ENCODE measurements at places on chromosomes 12 and 14. TPM values are rescaled to one million over a fixed set of nuclear protein-coding genes. Genes with fewer than 3 reads are reported as not detected.

GRCh38 chr14:22600027-22600426 lies 1.9 kb downstream of the ABHD4 start:
- no peak for DNase-seq

Gene KRT72
- total RNA-seq, result not detected

DNA sequence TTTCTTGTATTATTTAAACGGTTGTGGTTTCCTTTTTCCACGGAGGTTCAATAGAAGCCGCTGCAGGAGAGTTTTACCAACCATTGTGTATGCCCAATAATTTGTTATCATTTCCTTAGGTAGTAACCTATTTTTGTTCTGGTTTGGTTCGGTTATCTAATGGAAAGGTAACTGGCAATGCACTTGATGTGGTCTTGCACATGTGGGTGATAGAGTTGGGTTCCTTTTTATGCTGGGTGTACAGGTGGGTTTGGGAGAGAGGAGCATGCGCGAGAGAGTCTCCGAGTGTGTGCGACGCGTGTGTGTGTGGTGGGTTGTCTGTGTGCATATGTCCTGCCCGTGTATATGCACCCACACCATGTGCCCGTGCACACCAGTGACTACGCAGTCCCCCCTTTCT lies 102.7 kb upstream of the FKBP4 start:
- no peak for DNase-seq

GRCh38 chr14:78282437-78282836 lies 112.3 kb downstream of the NRXN3 start:
- DNase-seq, result no peak

GRCh38 chr14:69643430-69644200 lies 32.2 kb downstream of the SUSD6 start:
- no peak for DNase-seq

DNA sequence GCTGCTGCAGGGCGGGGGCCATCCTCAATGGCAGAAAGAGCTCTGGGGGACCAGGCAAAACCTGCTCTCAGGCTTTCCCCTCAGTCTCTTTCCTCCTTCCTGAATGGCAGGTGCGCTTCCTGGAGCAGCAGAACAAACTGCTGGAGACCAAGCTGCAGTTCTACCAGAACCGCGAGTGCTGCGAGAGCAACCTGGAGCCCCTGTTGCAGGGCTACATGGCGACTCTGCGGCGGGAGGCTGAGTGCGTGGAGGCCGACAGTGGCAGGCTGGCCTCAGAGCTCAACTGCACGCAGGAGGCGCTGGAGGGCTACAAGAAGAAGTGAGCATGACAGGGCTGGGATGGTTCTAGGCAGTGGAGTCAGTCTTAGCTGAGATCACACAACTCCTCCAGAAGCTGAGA lies 22.9 kb upstream of the KRT83 start:
- no peak for DNase-seq

DNA sequence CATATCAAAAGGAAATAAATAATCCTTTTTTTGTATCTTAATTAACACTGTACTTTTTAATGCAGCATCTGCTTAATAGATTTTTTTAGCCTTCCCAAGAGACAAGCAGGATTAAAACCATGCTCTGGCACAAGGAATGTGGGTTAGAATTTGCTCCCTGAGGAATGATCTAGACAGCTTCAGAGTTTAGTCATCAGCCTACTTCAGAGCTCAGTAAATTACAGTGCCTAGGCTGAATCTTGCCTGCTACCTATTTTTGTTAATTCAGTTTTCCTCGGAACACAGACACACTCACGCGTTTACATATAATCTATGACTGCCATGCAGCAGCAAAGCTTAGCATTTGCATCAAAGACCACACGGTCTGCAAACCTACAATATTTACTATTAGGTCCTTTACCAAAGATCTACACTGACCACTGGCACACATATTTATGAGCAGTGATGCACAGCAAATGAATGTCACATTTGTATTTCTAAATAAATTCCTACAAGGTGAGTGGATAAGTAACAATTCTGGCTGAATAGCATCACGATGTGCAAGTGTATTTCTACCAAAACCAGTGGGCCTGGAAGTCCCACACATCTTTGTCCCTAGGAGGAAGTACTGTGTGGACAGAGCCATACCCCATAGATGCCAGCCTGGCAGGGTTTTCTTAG lies 309.8 kb upstream of the TMEM132C start:
- DNase-seq, result no peak

DNA sequence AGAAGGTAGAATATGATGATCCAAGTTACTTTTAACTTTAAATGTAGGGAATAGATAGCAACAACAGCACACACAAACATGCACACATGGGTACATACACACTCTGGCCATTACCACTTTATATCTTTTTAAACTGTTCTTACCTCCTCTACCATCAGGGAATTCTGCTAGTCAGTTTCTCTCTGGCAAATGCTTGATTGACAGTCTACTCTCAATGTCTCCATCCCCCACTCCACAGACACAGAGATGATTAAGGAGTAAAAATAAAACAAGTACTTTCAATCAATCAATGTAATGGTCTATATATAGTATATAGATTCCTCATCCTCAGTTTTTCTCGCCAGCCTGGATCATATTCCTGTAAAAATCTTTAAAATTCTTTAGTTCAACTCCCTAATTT lies 16.1 kb upstream of the STRN3 start:
- no peak for DNase-seq

- DNase-seq, result no peak
These were observed 1.9 kb downstream of the DAAM1 start for GRCh38 chr14:59190372-59190771.

GRCh38 chr14:56811593-56812363 lies 1.5 kb upstream of the OTX2 start:
- DNase-seq, result no peak

- no peak for DNase-seq
These were observed 120.6 kb downstream of the DUSP6 start for GRCh38 chr12:89231686-89232085.

GRCh38 chr14:67265131-67265530 lies 23.9 kb downstream of the PALS1 start:
- DNase-seq, result no peak

DNA sequence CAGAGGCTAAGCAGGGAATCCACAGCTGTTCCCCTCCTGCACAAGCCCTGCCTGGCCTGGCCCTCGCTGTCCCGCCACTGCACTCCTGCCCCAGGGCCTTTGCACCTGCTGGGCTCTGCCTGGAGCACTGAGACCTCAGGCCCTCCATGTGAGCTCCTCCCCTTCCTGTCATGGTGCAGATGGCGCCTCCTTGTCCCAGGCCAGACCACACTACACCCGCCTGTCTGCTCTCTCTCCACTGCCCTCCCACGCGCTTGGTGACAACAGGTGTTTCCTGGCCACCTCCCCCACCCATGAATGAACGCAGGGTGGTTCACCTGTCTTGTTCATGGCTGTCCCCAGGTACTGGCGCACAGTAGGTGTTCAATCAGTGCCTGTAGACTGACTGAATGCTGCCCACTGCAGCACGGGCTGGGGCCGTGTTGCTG lies 82.9 kb downstream of the NCOR2 start:
- no peak for DNase-seq

- no peak for DNase-seq
These were observed 72.9 kb downstream of the CDK17 start for GRCh38 chr12:96327346-96327745.

DNA sequence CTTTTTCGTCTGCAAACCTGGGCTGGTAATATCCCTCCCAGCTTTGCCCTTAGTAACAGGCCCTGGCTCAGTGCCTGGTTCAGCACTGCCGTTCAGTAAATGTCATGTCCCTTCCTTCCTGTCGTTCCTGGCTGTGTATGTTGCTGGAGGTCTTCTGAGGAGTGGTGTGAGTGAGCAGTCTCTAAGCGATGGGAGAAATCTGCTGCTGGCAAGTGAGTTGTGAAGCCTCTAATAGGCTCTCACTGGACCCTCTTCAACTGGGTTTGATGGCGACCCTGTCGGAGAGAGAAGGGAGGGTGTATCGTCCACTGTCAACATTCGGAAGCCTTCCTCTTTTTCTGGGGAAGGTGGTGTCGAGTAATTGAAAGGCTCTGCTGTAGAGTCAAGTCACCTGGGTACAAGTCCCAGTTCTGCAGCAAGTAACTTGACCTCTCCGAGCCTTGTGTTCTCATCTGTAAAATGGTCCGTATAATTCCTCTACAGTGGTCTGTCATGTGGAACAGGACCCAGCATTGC lies 62.8 kb downstream of the HRK start:
- DNase-seq, result no peak

Gene UBC
- 847 TPM for total RNA-seq

Gene LRTM2
- total RNA-seq, result not detected

Gene KLRC1
- not detected for total RNA-seq

GRCh38 chr12:121899590-121899989 lies 11.0 kb downstream of the PSMD9 start:
- DNase-seq, result no peak

Gene RHEBL1
- total RNA-seq, result 3.2 TPM

- DNase-seq, result no peak
These were observed 38.7 kb downstream of the GLT8D2 start for GRCh38 chr12:104011253-104011652.

Gene KCNC2
- not detected for total RNA-seq

GRCh38 chr14:59154373-59154772 lies 34.1 kb upstream of the DAAM1 start:
- DNase-seq, result no peak

- DNase-seq, result no peak
These were observed 86.1 kb upstream of the FZD10 start for GRCh38 chr12:130076126-130076525.

DNA sequence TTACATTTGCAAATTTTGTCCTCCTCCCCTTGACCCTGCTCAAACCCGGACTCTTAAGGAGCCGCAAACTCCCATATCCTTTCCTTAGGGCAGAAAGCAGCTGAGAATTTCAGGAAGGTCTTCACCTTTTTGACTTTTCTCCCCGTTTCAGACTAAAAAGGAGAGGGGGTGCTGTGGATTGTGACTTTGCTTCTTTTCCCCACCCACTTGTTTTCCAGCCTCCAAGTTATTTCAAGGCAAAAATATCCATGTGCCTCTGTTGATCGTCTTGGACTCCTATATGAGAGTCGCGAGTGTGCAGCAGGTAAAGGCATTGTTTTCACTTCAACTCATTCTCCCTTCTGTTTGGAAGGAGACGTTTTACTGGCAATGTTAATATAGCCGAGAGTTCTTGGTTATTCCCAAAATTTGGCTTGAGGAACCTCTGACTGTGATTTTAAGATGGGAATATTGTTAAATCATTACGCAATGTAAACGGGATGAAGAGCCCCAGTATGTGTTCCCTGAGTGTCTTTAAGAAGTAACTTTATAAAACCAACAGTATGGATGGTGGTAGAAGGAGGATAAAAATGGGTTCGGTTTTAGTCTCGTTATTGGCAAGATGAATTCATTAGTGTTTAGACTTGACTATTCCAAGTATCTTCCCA lies 663 bp downstream of the LRRK2 start:
- DNase-seq, result no peak

Gene SIVA1
- 47.9 TPM for total RNA-seq
